CD8-positive, alpha-beta memory T cell (primary cell): ENCODE measurements at places on chromosomes 4 and X.

DNA sequence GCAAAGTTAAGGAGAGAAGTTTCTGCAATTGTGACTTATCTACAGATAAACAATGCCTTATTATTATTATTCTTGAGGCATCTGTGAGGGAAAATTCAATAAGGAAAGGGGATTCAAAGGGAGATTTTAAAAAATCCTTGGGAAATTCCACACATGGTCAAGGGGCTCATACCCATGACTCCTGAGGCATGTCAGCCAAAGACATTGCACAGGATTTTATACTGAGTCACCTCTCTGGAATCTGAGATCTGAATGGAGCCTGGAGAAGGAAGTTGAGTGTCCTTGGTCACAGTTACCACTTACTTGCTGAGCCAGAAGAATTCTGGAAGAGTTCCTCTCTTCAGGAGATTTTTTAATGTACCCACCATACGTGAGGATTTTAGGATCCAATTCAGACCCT lies 14.4 kb upstream of the CXCL8 start:
- DNase-seq, result no peak
- H3K27me3 ChIP-seq, result no peaks in the 10 kb centered on the region

DNA sequence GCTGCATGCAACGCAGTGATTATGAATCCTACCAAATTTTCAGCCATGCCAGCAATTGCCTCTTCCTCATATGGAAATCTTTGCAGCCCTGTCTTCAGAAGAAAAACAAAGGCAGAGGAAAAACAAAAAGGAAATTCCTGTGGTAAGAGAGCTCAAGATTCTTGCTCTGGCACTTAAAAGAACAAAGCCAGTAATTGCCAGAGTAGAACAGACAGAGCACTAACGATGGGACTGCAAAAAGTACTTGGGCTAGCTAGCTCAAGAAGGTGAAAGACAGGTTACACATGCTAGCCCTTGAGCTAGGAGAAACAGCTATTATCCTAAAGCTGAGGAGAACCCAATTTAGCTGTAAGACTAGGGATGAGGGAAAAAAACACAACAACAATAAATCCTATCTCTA lies 582.3 kb downstream of the KCNIP4 start:
- no peak overlapping the region for H3K27ac ChIP-seq
- no peaks in the 10 kb centered on the region for H3K27me3 ChIP-seq
- no peaks in the 10 kb centered on the region for H3K36me3 ChIP-seq
- no peaks in the 10 kb centered on the region for H3K4me1 ChIP-seq
- no peak for DNase-seq

DNA sequence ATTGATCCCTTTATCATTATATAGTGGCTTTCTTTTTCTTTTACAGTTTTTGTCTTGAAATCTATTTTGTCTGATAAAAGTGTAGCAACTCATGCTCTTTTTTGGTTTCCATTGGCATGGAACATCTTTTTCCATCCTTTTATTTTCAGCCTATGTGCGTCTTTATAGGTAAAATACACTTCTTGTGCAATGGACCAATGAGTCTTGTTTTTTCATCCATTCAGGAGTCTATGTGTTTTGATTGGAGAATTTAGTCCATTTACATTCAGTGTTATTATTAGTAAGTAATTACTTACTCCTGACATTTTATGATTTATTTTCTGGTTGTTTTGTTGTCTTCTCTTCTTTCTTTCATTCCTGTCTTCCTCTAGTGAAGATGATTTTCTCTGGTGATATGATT lies 66.4 kb upstream of the IL2 start:
- H3K4me1 ChIP-seq, result no peaks in the 10 kb centered on the region
- H3K27ac ChIP-seq, result no peak overlapping the region
- H3K36me3 ChIP-seq, result no peaks in the 10 kb centered on the region
- DNase-seq, result no peak
- no peaks in the 10 kb centered on the region for H3K27me3 ChIP-seq

DNA sequence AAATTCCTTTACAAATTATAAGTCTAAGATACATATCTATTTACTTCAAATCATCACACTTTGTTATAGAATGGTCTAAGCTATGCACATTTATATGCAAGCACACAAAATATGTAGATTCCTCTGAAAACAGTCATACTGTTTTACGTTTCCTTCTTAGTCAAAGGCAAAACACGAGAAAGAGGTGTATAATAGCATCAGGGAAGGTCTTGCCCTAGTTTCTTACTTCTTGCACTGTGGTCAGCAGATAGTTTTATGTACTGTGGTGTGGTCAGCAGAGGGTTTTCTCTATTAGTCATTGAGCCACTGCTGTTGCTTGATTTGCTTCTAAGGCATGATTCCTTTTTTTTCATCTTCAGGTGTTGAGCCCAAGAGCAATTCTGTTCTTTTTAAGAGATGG lies 117.7 kb downstream of the ADAM29 start:
- no peaks in the 10 kb centered on the region for H3K36me3 ChIP-seq
- H3K4me1 ChIP-seq, result no peaks in the 10 kb centered on the region
- no peak overlapping the region for H3K4me3 ChIP-seq

- no peaks in the 10 kb centered on the region for H3K27me3 ChIP-seq
- peak; percentile 12 for DNase-seq
- no peaks in the 10 kb centered on the region for H3K4me1 ChIP-seq
- no peaks in the 10 kb centered on the region for H3K36me3 ChIP-seq
- no peak overlapping the region for H3K4me3 ChIP-seq
Measured at GRCh38 chrX:155148724-155149537, 67.3 kb upstream of the VBP1 start.

DNA sequence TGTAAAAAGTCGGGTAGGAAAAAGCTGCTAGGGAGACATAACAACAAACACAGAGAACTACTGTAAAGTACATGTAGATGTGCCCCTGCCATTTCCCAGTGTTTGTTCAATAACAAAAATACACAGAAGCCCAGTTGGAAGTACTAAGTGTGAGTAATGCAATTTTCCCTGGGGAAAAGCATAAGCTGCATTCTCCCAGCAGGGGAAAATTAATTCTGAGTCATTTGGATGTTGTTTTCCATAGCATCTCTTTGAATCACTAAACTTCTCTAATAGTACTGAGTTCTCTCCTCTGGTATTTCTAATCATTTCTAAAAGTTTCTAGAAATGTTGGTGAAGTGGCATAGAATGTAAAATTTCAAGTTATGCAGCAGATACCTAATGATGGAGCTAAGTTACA lies 1114.9 kb downstream of the C4orf33 start:
- H3K4me3 ChIP-seq, result no peak overlapping the region
- no peaks in the 10 kb centered on the region for H3K36me3 ChIP-seq
- no peak for DNase-seq
- no peaks in the 10 kb centered on the region for H3K4me1 ChIP-seq
- no peak overlapping the region for H3K27ac ChIP-seq
- H3K27me3 ChIP-seq, result no peaks in the 10 kb centered on the region

DNA sequence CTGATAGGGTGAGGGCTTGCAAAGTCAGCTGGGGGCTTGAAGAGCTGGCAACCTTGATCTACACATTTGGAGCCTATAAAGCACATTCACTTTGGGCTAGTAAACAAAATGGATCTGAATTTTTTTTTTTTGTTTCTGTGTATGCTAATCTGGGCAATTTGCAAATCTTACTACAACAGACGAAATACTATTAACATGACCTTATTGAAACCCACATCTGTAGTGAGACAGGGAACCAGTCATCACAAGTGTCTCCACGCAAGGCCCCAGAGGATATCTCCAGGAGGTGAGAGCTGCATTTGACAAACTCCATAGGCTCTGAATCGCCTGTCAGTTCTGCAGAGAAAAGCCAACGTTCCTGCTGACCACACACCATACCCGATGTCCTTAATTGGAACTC lies 33.0 kb upstream of the TFDP3 start:
- H3K4me3 ChIP-seq, result no peak overlapping the region
- H3K27ac ChIP-seq, result no peak overlapping the region
- H3K4me1 ChIP-seq, result no peaks in the 10 kb centered on the region
- no peaks in the 10 kb centered on the region for H3K36me3 ChIP-seq
- no peak for DNase-seq
- H3K27me3 ChIP-seq, result no peaks in the 10 kb centered on the region

GRCh38 chrX:57417827-57418226 lies 131.3 kb downstream of the FAAH2 start:
- DNase-seq, result no peak
- no peak overlapping the region for H3K4me3 ChIP-seq
- no peaks in the 10 kb centered on the region for H3K36me3 ChIP-seq
- no peaks in the 10 kb centered on the region for H3K4me1 ChIP-seq
- H3K27me3 ChIP-seq, result no peaks in the 10 kb centered on the region

- no peaks in the 10 kb centered on the region for H3K27me3 ChIP-seq
- H3K4me1 ChIP-seq, result peaks cover 75% of the 10 kb centered on the region
- no peak for DNase-seq
- H3K4me3 ChIP-seq, result no peak overlapping the region
Measured at GRCh38 chr4:152094970-152095700, 334.3 kb upstream of the GATB start.

GRCh38 chr4:64857815-64858214 lies 448.6 kb upstream of the TECRL start:
- H3K36me3 ChIP-seq, result no peaks in the 10 kb centered on the region
- H3K4me3 ChIP-seq, result no peak overlapping the region
- H3K27me3 ChIP-seq, result no peaks in the 10 kb centered on the region
- H3K27ac ChIP-seq, result no peak overlapping the region
- DNase-seq, result no peak

DNA sequence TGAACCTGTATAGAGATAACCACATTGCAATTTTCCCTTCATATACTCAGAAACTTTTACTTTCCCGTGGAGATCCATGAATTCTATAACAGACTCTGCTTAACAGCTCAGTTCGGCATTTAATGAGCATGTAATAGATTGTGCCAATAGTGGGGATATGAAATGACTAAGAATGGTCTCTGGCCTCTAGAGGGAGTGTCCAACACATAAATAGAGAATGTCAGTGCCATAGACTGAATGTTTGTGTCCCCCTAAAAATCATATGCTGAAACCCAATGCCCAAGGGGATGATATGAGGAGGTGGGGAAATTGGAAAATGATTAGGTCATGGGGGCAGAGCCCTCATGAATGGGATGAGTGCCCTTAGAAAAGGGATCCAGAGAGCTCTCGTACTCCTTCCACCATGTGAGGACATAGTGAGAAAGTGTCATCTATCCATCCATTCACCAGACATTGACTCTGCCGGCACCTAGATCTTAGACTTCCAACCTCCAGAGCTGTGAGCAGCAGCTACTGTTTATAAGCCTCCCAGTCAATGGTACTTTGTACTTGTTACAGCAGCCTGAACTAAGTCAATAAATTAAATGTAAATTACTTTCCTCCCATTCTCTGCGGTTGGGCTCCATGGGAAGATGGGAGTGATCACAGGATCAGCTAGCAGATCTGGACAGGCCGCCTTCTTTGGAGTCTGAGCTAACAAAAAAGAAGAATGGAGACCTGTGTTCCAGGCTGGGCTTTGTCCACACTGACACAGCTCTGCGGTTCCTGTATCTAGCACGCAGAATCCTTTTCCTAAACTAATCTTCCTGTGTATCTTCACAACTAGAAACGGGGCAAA lies 28.1 kb upstream of the HPSE start:
- no peak for DNase-seq
- no peak overlapping the region for H3K4me3 ChIP-seq
- H3K4me1 ChIP-seq, result no peaks in the 10 kb centered on the region
- H3K27me3 ChIP-seq, result no peaks in the 10 kb centered on the region
- no peak overlapping the region for H3K27ac ChIP-seq
- H3K36me3 ChIP-seq, result no peaks in the 10 kb centered on the region

- no peaks in the 10 kb centered on the region for H3K4me1 ChIP-seq
- no peaks in the 10 kb centered on the region for H3K36me3 ChIP-seq
- no peak for DNase-seq
- H3K4me3 ChIP-seq, result no peak overlapping the region
Measured at GRCh38 chr4:71978210-71978835, 53.5 kb upstream of the NPFFR2 start.

GRCh38 chr4:8740666-8741395 lies 130.8 kb downstream of the HMX1 start:
- H3K4me1 ChIP-seq, result no peaks in the 10 kb centered on the region
- H3K4me3 ChIP-seq, result no peak overlapping the region
- no peak for DNase-seq
- no peaks in the 10 kb centered on the region for H3K27me3 ChIP-seq
- no peak overlapping the region for H3K27ac ChIP-seq

- no peak for DNase-seq
- H3K27me3 ChIP-seq, result no peaks in the 10 kb centered on the region
- H3K4me1 ChIP-seq, result no peaks in the 10 kb centered on the region
- no peak overlapping the region for H3K4me3 ChIP-seq
Measured at GRCh38 chr4:137267024-137267423, 265.3 kb downstream of the PCDH18 start.

DNA sequence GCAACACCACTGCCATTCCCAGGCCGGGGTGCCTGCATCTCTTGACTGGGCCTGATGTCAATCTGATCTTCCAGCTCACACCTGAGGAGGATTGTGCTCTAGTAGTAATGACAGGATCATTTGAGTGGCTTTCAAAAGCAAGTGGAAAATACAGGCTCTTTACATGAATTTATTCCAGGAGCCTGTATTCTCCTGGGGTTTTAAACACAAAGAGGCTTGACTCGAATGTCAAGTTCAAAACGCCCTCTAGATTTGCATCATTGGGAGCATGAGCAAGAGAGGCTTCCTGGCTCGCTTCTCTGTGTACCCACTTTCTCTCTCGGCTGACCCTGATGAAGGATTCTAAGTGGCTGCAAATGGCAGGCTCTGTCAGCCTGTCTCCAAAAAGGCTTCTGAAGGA lies 199.5 kb upstream of the PUDP start:
- no peaks in the 10 kb centered on the region for H3K27me3 ChIP-seq
- H3K27ac ChIP-seq, result no peak overlapping the region
- no peak overlapping the region for H3K4me3 ChIP-seq
- no peak for DNase-seq
- no peaks in the 10 kb centered on the region for H3K4me1 ChIP-seq

- no peak overlapping the region for H3K4me3 ChIP-seq
- no peak overlapping the region for H3K27ac ChIP-seq
- no peaks in the 10 kb centered on the region for H3K36me3 ChIP-seq
- no peaks in the 10 kb centered on the region for H3K27me3 ChIP-seq
Measured at GRCh38 chr4:83862471-83862870, 326.6 kb downstream of the GPAT3 start.

DNA sequence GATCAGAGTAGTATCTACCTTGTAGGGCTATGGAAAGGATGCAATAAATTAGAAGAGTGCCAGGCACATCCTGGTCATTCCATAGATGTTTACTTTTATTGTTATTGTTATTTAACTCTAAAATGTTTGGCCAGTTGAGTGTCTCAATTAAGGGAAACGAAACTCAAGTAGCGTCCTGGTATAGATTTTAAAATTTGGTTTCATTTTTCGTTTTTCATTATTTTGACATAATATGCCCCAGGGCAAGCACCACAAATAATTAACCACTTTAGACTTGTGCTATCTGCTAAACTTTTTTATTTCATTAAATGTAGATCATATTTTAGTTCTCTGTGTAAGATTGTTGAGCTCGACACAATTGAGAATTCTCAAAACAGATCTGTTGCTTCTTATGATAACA lies 179.7 kb upstream of the PRPS2 start:
- no peak for DNase-seq
- no peaks in the 10 kb centered on the region for H3K4me1 ChIP-seq
- H3K27ac ChIP-seq, result no peak overlapping the region

DNA sequence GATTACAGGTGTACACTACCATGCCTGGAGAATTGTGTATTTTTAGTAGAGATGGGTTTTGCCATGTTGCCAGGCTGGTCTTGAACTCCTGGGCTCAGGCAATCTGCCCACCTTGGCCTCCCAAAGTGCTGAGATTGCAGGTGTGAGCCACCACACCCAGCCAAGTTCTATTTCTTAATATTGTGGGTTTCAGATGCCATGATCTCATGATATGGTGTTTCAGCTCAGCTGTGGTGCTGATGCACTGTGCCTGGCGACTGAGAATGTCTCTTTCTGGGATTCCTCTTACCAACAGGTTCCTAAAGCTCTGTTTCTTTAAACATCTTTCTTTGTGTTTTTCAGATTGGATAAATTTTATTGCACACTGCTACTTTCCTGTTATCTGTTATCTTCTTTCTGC lies 17.3 kb upstream of the NDUFC1 start:
- no peak for DNase-seq
- H3K36me3 ChIP-seq, result no peaks in the 10 kb centered on the region
- H3K27ac ChIP-seq, result no peak overlapping the region
- no peak overlapping the region for H3K4me3 ChIP-seq
- H3K4me1 ChIP-seq, result peaks cover 46% of the 10 kb centered on the region
